ENCODE measurements at places on chromosomes 11 and 22. TPM values are rescaled to one million over a fixed set of nuclear protein-coding genes. Genes with fewer than 3 reads are reported as not detected.

DNA sequence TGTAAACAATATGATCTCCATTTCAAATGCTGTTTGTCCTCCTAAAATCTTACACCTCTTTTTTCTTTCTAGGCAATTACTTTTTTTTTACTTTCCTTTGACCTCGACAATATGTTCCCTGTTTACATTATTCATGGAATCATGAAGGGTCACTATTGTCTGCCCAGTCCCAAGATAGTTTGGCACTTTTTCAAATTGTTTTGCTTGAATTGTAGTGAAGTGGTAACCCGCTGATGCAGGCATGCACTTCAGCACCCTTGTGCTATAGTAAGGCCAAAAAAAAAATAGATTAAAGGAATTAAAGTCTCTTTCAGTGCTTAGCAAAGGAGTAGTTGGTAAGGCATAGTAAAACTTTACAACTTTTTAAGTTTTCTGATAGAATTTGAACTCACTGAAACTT is 90.9 kb downstream of the PAX6 start:
- H3K4me1 ChIP-seq: peaks cover 12% of the 10 kb centered on the region
- H3K36me3 ChIP-seq: no peaks in the 10 kb centered on the region

DNA sequence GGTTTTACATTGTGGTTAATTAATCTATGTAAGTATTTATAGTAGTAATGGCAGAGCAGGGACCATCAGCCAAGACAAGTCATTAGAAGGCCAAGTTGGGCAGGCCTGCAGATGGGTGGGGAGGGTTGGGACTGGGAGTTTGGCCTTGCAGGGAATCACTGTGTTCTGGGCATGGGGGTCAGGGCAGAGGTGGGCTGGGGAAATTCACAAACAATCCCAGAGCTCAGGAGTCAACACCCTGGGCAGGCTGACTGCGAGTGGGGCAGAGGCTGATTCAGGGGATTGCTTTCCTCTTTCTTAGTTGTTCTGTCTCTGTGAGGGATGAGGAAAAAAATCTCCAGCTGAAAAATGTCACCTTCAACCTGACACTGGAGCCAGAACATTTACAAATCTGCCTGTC is 322.5 kb downstream of the NTM start:
- no peak overlapping the region for H3K27ac ChIP-seq
- peaks cover 50% of the 10 kb centered on the region for H3K27me3 ChIP-seq
- H3K4me1 ChIP-seq: peaks cover 12% of the 10 kb centered on the region
- H3K4me3 ChIP-seq: no peak overlapping the region
- H3K36me3 ChIP-seq: no peaks in the 10 kb centered on the region
- DNase-seq: no peak

DNA sequence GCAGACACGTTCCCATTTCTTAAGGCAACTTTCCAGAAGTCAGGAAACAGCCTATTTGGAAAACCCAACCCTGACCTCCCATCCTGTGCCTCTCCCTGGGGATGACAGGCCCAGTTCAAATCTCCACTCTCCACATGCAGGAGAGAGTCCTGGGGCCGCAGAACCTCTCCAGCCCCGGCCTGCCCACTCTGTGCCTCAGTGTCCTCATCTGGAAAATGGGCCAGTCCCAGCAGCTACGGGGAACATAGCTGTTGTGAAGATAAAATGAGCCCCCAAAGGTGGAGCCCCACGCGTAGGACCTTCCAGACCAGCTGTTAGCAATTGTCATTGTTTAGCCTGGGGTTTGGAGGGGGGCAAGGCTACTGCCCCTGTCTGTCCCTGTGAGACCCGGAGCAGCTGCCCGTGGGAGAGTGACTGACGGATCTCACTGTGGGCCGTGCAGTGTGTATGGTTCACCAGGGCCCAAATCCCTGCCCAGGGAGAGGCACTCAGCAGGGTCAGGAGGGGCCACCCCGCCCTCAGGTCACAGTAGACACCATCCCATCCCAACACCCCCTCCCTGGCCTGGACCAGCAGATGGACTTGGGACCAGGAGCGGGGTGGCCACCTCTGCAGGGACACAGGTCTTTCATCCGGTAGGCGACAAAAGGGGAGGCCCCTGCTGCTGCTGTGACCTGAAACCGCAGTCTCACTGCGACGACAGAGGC is 145.9 kb downstream of the CTTN start:
- H3K4me1 ChIP-seq: peaks cover 22% of the 10 kb centered on the region
- H3K27me3 ChIP-seq: no peaks in the 10 kb centered on the region
- no peak overlapping the region for H3K27ac ChIP-seq
- no peak overlapping the region for H3K4me3 ChIP-seq

DNA sequence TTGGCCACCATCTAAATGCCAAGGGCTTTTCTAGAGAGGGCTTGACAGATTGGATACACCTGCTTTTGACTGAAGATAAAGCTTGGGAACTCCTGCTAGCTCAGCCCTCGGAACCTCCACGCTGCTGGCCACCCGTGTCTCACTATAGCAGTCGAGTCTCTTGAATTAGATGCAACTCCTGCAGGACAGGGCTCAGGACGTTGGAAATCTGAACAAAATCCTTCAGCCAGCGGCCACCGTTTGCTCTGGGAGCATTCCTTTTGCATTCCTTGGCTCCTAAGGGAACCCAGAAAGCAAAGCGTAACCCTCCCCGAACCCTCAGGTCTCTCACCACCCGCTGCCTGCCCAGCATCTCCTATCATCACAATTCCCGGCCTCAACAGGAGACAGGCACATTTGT is 77.8 kb downstream of the GRIK4 start:
- H3K36me3 ChIP-seq: no peaks in the 10 kb centered on the region

DNA sequence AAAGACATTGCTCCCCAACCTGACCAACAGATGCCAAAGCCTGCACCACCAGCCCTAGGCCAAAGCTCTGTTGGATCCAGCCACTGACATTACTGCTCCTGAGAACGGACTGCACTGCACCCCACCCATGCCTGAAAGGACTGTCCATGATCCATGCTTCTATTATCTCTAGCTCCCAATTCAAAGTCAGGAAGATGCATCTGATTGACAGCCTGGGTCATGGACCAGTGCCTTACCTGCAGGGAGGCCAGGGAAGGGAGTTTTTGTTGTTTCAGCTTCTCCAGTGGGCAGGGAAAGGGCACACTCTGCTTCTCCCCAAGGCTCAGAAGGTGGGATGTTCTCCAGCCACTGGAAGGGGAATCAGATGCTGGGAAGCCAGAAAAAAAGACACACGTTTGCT is 4.8 kb upstream of the PRDM11 start:
- H3K27me3 ChIP-seq: peaks cover 73% of the 10 kb centered on the region
- H3K4me1 ChIP-seq: peaks cover 4% of the 10 kb centered on the region
- H3K27ac ChIP-seq: no peak overlapping the region
- H3K4me3 ChIP-seq: no peak overlapping the region

DNA sequence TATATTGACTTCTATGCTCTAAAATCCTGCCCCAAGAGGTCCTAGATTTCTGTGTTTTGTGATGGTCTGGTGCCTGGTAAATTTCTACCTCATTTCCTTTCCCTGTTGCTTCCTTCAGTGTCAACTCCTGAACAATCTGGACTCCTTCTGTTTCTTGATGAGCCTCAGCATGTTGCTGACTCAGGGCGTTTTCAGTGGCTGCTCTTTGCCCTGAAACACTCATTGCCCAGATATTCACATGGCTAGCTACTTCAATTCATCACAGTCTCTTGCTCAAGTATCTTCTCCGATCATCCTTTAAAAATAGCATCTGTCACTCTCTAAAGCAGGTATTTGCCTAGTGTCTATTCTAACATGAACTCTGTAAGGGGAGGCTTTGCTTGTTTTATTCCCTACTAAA is 526.3 kb upstream of the RAG2 start:
- H3K4me1 ChIP-seq: no peaks in the 10 kb centered on the region
- H3K27ac ChIP-seq: no peak overlapping the region
- H3K27me3 ChIP-seq: no peaks in the 10 kb centered on the region
- no peaks in the 10 kb centered on the region for H3K36me3 ChIP-seq
- H3K4me3 ChIP-seq: no peak overlapping the region
- no peak for DNase-seq

- H3K4me1 ChIP-seq: peaks cover 15% of the 10 kb centered on the region
- DNase-seq: no peak
- H3K36me3 ChIP-seq: no peaks in the 10 kb centered on the region
These were observed 235.6 kb downstream of the FAT3 start for GRCh38 chr11:92460213-92460612.

- no peaks in the 10 kb centered on the region for H3K36me3 ChIP-seq
- no peak overlapping the region for H3K4me3 ChIP-seq
- H3K27ac ChIP-seq: no peak overlapping the region
- H3K27me3 ChIP-seq: peaks cover 92% of the 10 kb centered on the region
These were observed 6.7 kb upstream of the RTN4RL2 start for GRCh38 chr11:57453543-57454177.

DNA sequence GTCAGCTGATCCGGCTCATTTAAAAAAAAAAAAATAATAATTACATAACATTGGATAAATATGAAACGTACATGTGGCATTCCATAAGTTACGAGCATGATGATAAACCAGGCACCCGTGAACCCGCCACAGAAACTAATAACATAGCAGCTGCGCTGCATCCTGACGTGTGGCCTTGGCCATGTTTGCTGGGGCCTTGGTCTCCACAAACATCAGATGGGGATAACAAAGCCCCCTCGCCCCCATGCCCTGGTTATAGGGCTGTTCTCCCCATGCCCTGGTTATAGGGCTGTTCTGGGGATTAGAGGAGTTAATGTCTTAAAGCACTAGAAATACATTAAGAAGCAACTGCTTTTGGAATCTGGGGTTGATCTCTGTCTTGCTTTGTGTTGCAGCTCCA is 36.7 kb downstream of the FLRT1 start:
- H3K27ac ChIP-seq: no peak overlapping the region
- H3K27me3 ChIP-seq: no peaks in the 10 kb centered on the region
- peaks cover 41% of the 10 kb centered on the region for H3K4me1 ChIP-seq
- no peaks in the 10 kb centered on the region for H3K36me3 ChIP-seq
- no peak overlapping the region for H3K4me3 ChIP-seq

DNA sequence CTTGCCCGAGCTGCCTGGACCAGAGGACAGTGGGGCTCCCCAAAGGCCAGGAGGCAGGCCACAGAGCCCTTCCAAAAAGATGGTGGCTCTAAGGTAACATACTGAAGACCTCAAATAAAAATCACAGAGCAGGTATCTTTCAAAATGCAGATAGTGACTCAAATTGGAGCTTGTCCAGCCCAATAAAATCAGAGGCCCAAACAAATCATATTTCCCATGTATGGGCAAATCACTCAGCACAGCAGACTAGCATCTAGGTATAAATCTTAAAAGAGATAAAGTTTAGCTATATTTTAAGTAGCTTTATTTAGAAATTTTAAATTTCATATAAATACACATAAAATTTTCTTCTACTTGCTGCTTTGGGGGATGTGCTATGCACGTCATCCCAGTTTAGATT is 3.3 kb downstream of the TESMIN start:
- DNase-seq: no peak
- H3K27ac ChIP-seq: no peak overlapping the region
- H3K27me3 ChIP-seq: peaks cover 16% of the 10 kb centered on the region

DNA sequence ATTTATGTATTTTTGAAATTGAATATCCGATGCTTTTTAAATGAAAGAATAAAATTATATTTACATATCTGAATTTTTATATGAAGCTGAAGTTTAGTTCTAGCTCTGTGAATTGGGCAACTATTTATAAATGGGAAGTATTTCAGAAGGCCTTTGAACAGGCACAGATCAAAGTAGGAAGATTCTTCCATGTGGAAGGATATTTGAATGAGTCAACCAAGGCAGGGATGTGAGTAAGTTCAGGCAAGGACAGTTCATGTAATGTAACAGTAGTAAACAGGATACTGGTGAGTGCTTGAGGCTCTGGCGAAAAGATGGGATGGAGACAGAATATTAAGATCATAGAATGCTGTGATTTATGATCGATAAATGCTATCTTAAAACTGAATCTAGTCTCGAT is 417.8 kb upstream of the CCDC179 start:
- no peak for DNase-seq
- no peak overlapping the region for H3K4me3 ChIP-seq
- no peak overlapping the region for H3K27ac ChIP-seq
- no peaks in the 10 kb centered on the region for H3K27me3 ChIP-seq
- no peaks in the 10 kb centered on the region for H3K4me1 ChIP-seq

- no peaks in the 10 kb centered on the region for H3K36me3 ChIP-seq
- H3K27me3 ChIP-seq: no peaks in the 10 kb centered on the region
- no peak for DNase-seq
- H3K27ac ChIP-seq: no peak overlapping the region
- no peak overlapping the region for H3K4me3 ChIP-seq
These were observed 109.4 kb upstream of the ANO1 start for GRCh38 chr11:69968396-69969347.

- H3K27me3 ChIP-seq: no peaks in the 10 kb centered on the region
- H3K4me1 ChIP-seq: no peaks in the 10 kb centered on the region
- H3K27ac ChIP-seq: no peak overlapping the region
- no peak for DNase-seq
These were observed 922.3 kb downstream of the BRD1 start for GRCh38 chr22:48905206-48905975.

GRCh38 chr11:84465040-84465439 is 1162.1 kb downstream of the DLG2 start:
- H3K4me1 ChIP-seq: peaks cover 23% of the 10 kb centered on the region
- no peaks in the 10 kb centered on the region for H3K27me3 ChIP-seq
- H3K27ac ChIP-seq: no peak overlapping the region
- no peak for DNase-seq
- H3K36me3 ChIP-seq: no peaks in the 10 kb centered on the region

GRCh38 chr22:31526270-31526669 is 29.9 kb downstream of the SFI1 start:
- H3K27me3 ChIP-seq: no peaks in the 10 kb centered on the region
- no peak for DNase-seq
- H3K4me3 ChIP-seq: no peak overlapping the region
- no peak overlapping the region for H3K27ac ChIP-seq
- H3K4me1 ChIP-seq: no peaks in the 10 kb centered on the region

Gene KRTAP5-8
- not detected for total RNA-seq

Gene PRG2
- total RNA-seq: not detected

Gene INS
- total RNA-seq: not detected

Gene MEI1
- not detected for total RNA-seq

Gene PDE2A
- 0.11 TPM for total RNA-seq

Gene RASL10A
- 0.09 TPM for total RNA-seq

Gene PGM2L1
- 12.3 TPM for total RNA-seq

Gene TUB
- 41.3 TPM for total RNA-seq

Gene SMC1B
- total RNA-seq: 0.09 TPM

All from neural progenitor cell (in vitro differentiated cells).